Uterus (tissue), 4 donors: ENCODE measurements at places on chromosomes 13 and 19.

DNA sequence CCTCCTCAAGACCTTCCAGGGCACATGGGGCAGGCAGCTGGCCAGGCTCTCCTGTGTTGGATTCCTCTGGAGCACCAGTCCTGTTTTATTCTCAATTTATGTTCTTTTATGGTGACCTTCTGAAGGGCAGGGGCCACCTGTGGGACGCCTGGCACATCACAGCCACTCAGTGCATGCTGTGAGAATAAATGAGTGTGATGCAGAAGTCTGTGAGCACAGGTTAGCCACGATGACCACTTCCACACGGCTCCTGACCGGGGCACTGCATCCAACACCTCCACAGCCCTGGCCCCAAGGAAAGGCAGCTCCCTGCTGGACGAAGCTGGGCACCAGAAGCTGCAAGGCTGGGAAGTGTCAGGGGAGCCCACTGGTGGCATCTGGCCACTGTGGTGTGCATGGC lies 122.8 kb downstream of the CRYL1 start:
- H3K4me1 ChIP-seq, result no peaks in the 10 kb centered on the region
- H3K4me3 ChIP-seq, result no peak overlapping the region
- no peak overlapping the region for H3K27ac ChIP-seq
- DNase-seq, result no peak
- no peaks in the 10 kb centered on the region for H3K27me3 ChIP-seq
- no peaks in the 10 kb centered on the region for H3K36me3 ChIP-seq

GRCh38 chr19:16671652-16672274 lies 10.8 kb downstream of the TMEM38A start:
- H3K4me3 ChIP-seq, result no peak overlapping the region
- no peaks in the 10 kb centered on the region for H3K4me1 ChIP-seq
- DNase-seq, result no peak

DNA sequence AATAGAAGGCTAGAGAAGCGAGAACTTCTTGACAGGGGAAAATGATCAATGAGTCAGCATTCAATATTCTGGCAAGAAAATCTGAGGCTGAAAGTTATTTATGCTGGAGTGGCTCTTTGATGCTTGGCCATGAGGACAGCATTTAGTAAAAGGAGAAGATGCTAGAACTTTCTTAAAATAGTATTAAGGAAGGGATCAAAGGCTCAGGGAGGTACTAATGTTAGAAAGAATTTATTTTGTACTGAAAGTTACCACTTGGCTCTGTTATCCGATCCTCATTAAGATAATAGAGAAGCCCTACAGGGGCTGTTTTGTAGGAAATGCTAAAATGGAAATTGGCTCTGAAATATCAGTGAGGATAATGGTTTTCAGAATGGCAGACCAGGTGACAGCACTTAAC lies 1774.6 kb upstream of the PCDH20 start:
- no peaks in the 10 kb centered on the region for H3K27me3 ChIP-seq
- H3K36me3 ChIP-seq, result no peaks in the 10 kb centered on the region
- no peaks in the 10 kb centered on the region for H3K4me1 ChIP-seq
- no peak overlapping the region for H3K27ac ChIP-seq
- H3K4me3 ChIP-seq, result no peak overlapping the region

GRCh38 chr19:45523642-45524256 lies 16.5 kb downstream of the VASP start:
- peak; percentile 78 for DNase-seq
- H3K36me3 ChIP-seq, result no peaks in the 10 kb centered on the region
- no peaks in the 10 kb centered on the region for H3K27me3 ChIP-seq
- H3K4me3 ChIP-seq, result no peak overlapping the region
- no peak overlapping the region for H3K27ac ChIP-seq
- H3K4me1 ChIP-seq, result no peaks in the 10 kb centered on the region

- H3K36me3 ChIP-seq, result no peaks in the 10 kb centered on the region
- H3K4me1 ChIP-seq, result peaks cover 15% of the 10 kb centered on the region
- peak overlapping the region; percentile 85 for H3K27ac ChIP-seq
- H3K27me3 ChIP-seq, result no peaks in the 10 kb centered on the region
Measured at GRCh38 chr19:46297700-46298478, 1.0 kb downstream of the HIF3A start.

GRCh38 chr13:105572401-105572800 lies 963.1 kb downstream of the EFNB2 start:
- H3K4me3 ChIP-seq, result no peak overlapping the region
- no peak overlapping the region for H3K27ac ChIP-seq
- no peaks in the 10 kb centered on the region for H3K27me3 ChIP-seq
- DNase-seq, result no peak

GRCh38 chr19:39402346-39403300 lies 4.0 kb upstream of the ZFP36 start:
- peak overlapping the region; percentile 100 for H3K27ac ChIP-seq
- peaks cover 17% of the 10 kb centered on the region for H3K4me1 ChIP-seq
- H3K4me3 ChIP-seq, result peak overlapping the region; percentile 53
- H3K27me3 ChIP-seq, result no peaks in the 10 kb centered on the region

DNA sequence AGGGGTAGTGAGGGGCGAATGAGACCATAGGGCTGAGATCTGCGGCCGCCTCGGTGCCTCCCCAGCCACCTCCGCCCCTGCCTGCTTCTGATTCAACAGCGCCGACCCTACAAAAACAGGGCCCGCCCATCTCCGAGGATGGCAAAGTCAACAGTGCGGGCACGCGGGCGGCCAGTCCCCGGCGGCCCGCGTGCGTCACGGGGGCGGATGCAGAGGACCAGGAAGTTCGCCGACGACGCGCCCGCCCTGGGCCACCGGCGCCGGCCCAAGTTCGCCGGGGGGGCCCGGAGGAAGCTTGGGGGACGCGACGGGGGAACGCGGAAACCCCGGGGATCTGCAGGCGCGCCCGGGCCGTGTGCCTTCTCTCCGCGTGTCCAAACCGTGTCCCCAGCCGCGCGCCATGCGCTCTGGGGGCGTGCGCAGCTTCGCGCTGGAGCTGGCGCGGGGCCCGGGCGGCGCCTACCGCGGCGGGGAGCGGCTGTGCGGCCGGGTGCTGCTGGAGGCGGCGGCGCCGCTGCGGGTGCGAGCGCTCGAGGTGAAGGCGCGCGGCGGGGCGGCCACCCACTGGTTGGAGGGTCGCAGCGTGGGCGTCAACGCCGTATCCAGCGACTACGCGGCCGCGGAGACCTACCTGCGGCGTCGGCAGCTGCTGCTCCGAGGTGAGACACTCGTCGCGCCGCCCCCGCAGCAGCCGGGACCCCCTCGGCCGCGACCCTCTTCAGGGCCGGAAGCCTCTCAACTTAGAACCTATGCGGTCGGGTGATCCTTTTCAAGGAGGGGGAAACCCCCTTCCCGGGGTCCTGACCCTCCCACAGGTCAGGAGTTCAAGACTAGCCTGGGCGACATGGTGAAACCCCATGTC lies 6.8 kb upstream of the ARRDC2 start:
- no peaks in the 10 kb centered on the region for H3K36me3 ChIP-seq
- peak overlapping the region; percentile 71 for H3K27ac ChIP-seq
- H3K4me3 ChIP-seq, result peak overlapping the region; percentile 60

GRCh38 chr13:26978081-26978860 lies 193.3 kb downstream of the USP12 start:
- peaks cover under 1% of the 10 kb centered on the region for H3K4me1 ChIP-seq
- H3K36me3 ChIP-seq, result no peaks in the 10 kb centered on the region
- DNase-seq, result no peak
- no peaks in the 10 kb centered on the region for H3K27me3 ChIP-seq
- no peak overlapping the region for H3K4me3 ChIP-seq

DNA sequence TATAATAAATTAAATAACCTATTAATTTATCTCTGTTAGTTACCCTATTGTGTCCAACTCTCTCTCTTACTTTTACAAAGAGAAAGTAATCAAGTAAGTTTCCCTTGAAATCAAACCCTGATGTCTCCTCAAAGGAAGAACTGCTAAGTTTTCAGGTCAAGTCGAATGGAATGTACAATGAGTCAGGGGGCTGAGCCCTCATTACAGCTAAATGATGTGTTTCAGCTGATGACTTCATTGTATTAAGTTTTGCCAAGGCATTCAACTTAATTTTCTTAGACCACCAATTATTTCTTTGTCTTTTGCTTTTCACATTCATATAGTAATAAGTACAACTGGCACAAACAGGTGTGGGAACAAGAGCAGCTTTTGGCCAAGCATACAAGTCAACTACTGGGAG lies 54.7 kb upstream of the DCT start:
- H3K27me3 ChIP-seq, result no peaks in the 10 kb centered on the region
- H3K4me1 ChIP-seq, result no peaks in the 10 kb centered on the region
- no peak overlapping the region for H3K4me3 ChIP-seq
- no peaks in the 10 kb centered on the region for H3K36me3 ChIP-seq
- DNase-seq, result no peak
- H3K27ac ChIP-seq, result no peak overlapping the region

DNA sequence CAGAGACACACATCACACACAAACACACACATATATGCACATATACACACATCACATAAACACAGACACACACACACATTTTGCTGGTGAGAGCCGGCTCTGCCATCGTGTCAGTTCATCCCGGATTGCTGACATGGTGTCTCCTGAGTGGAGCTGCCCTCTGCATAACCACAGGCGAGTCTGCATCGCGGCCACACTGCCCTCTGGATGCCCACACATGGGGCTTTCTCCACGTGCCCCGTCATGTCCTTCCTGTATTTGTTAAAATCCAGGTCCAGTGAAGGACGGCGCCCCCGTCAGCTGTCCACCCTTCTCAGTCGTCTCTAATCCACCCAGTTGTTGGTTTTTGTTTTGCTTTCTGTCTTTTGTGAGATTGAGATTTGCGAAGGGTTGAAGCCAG lies 52.6 kb upstream of the F7 start:
- no peak for DNase-seq
- no peaks in the 10 kb centered on the region for H3K4me1 ChIP-seq
- H3K36me3 ChIP-seq, result no peaks in the 10 kb centered on the region
- no peaks in the 10 kb centered on the region for H3K27me3 ChIP-seq

DNA sequence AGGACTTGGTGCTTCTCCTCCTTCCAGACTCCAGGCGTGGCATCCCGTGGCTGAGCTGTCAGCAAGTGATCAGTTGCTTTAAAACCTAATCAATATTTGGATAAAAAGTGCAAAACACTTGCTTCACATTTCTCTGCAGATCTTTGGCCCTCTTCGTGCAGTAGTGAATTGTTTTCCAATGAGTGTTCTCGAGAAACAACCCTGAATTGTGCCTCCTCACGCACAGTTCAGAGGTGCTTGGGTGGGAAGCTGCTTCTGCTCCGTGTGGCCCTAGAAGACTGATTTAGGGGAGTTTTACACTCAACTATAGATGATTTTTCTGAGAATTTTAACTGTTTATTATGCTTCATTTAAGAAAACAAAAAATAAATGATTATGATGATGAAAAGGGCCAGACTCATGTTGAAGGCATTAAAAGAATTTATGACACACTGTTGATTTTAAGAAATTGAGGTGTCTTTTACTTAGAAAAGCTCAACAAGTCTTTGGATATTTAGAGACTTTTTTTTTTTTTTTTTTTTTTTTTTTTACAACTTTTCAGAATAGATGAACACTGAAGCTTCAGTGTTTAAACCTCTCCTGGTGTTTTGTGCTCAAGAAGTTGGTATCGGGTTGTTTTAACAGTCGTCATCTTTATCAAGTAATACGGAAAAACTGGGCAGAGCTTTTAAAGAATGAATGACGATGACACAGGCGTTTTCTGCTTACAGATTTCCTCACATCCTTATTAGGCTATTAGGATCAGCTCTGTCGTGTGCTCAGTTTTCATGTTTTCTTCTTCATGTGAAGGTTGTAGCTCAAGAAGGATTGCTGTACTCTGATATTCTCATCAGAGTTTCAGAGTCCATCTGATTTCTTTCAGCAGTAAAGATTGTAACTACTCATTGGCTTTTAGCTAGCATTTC lies 39.5 kb upstream of the TEX29 start:
- no peaks in the 10 kb centered on the region for H3K27me3 ChIP-seq
- peak overlapping the region; percentile 90 for H3K27ac ChIP-seq
- no peaks in the 10 kb centered on the region for H3K4me1 ChIP-seq
- no peak for DNase-seq
